ENCODE measurements at places on chromosomes 11 and 22.

- no peak for DNase-seq
These were observed 12.6 kb downstream of the TCIRG1 start for GRCh38 chr11:68051191-68052136.

GRCh38 chr22:37089434-37089833 is 20.1 kb downstream of the TMPRSS6 start:
- DNase-seq, result no peak

GRCh38 chr11:94017446-94017845 is 3.7 kb upstream of the HEPHL1 start:
- no peak for DNase-seq

DNA sequence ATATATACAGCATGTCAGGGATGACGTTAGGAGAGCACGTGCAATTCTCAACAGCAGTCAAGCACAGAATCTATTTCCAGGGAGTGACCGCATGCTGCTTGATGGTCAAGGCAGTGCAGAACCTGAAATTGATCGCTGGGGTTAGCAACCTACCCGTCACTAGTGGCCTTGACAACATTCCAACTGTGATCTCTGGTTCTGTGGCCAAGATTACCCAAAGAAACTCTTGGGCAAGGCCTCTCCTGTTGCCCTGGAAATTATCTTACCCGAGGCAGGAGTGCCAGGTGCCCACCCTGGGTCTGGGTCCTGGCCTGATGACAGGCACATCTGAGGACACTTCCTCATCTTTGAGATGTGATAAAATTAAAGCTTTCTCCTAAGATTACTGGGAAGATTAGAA is 2.2 kb downstream of the TM7SF2 start:
- peak; percentile 56 for DNase-seq

GRCh38 chr11:126607776-126608541 is 252.5 kb downstream of the ST3GAL4 start:
- no peak for DNase-seq

GRCh38 chr22:23910496-23911190 is 16.5 kb downstream of the MIF start:
- DNase-seq, result no peak

DNA sequence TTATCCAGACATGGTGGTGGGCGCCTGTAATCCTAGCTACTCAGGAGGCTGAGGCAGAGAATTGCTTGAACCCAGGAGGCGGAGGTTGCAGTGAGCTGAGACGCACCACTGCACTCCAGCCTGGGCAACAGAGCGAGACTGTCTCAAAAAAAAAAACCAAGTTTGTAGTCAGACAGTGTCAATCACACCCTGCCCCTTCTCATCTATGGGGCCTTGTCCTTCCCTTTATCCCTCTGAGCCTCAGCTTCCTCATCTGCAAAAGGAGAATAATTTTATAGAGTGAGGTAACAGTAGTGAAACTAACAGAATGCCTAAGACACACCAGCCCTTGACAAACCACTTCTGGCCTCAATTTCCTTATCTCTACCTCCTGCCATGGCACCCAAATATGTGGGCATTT is 10.7 kb downstream of the BCL9L start:
- DNase-seq, result peak; percentile 56

GRCh38 chr22:23279781-23280180 is 99.5 kb downstream of the BCR start:
- DNase-seq, result no peak

DNA sequence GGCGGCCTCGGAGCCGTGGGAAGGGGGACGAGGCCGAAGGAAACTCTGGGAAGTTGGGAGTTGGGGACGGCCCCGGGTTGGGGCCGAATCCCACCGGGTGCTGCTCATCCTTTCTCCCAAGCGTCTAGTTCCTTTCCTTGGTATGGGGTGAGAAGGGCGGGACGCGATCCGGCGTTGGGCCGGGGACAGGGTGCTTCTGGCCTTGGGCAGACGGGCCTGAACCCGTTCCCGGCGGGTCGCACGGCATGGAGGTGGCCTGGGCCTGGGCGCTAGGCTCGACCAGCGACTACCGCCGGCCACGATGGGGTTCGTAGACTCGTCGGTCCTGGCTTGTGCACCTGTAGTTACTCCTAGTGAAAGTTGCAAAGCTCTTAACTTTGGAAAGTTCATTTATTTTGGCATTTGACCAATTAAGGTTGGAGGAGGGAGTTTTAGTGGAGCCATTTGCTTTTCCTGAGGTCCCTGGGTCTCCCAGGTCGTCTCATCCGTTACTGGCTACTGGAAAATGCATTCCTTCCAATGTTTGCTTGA is 1.0 kb downstream of the SYT9 start:
- no peak for DNase-seq

GRCh38 chr22:25567251-25567675 is 2.8 kb downstream of the GRK3 start:
- peak; percentile 79 for DNase-seq

DNA sequence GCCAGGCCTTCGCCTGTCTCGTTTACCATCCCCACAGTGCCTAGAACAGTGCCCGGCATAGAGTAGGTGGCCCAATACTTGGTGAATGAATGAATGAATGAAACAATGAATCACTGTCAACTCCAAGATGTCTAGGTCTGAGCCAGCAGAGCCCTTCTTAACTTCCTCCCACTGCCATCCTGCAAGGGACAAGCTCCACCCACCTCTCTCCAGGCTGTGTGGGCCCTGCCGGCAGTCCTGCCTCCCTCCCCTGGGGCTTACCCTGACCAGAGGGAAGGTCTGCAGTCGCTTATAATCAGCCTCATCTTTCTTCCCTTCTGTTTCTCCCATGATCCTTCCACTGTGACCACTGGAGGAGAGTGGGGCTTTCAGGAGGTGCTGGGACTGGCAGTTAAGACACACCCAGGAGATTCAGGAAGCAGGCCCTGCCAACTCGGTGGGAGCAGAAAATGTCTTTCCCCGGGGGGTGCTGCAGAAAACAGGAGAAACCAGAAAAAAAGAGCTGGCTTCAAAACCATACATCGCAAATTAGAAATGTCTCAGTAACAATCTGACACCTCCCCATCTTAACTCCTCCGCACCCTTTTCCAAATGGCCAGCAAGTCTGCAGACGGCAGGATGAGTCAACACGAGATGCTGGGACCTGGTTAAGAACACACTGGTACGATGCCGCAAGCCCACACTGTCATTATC is 11.4 kb downstream of the DNAL4 start:
- DNase-seq, result peak; percentile 79

- peak; percentile 6 for DNase-seq
These were observed 85.5 kb downstream of the NELL1 start for GRCh38 chr11:20754933-20755332.

- peak; percentile 37 for DNase-seq
These were observed 43.6 kb downstream of the UVRAG start for GRCh38 chr11:75858613-75859012.

- no peak for DNase-seq
These were observed 28.6 kb downstream of the SNAP29 start for GRCh38 chr22:20887375-20887774.

GRCh38 chr11:73353422-73353821 is 22.8 kb upstream of the RELT start:
- DNase-seq, result peak; percentile 29

- no peak for DNase-seq
These were observed 43.9 kb downstream of the MIAT start for GRCh38 chr22:26701323-26701722.

GRCh38 chr11:102194257-102194656 is 84.0 kb downstream of the YAP1 start:
- no peak for DNase-seq

GRCh38 chr11:8258784-8259183 is 4.9 kb downstream of the LMO1 start:
- DNase-seq, result no peak

- peak; percentile 52 for DNase-seq
These were observed 90.4 kb downstream of the HIPK3 start for GRCh38 chr11:33347490-33348125.

DNA sequence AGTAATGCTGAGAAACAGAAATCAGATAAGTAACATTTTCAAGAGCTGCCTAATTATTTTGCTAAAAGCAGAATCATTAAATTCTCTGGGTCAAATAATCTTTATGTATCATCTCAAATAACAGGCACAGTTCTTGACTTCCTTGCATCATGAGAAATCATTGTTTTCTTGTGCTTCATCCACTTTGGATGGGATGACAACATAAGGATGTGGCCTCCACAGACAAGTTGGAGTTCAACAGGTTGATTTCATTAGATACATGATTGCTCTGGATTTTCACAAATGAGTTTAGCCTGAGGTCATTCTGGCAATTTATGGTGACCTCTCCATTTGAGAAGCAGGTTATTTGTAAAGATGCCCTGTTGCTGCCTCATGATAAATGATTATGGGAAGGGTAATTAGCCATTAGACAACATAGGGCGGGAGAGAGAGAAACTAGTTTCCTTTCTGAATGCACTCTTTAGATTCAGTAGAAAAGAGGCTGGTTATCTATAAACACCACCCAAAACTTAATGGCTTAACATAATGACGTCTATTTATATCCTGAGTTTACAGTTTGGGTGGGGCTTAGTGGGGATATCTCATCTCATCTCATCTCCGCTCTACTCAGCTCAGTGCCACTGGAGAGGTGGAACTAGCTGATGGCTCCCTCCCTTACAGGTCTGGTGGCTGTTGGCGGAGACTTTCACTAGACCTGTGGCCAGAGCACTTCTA is 35.0 kb upstream of the ADORA2A start:
- peak; percentile 67 for DNase-seq

DNA sequence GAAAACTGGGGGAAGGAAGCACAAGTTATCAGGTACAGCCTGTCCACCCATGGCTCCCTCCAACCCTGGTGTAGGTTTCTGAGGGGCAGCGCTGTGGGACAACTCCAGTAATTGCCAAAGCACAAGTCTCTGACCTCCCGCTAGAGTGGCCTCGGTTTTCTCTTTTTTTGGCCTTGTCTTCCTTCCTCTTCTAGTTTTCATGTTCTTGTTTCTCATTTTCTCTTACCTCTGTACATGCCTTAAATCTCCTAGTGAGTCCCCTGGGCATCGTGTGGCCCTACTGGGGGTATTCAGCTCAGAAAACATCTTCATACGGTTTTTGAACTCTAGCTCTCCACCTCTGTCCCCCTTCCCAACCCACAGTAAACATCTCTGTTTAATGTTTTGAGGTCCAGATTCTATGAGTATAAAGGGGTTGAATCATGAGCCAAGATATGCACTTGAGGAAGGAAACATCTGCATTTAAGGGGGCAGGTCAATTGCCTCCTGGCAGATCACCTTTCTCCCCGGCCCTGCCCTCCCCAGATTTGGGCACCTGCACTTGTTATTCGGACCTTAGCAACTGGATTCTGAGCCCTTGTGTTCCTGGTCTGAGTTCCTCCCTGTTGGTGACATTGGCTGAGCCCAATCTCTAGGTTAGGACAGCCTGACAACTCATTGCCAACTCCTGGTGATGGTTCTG is 8.4 kb upstream of the LMO2 start:
- no peak for DNase-seq

- DNase-seq, result peak; percentile 53
These were observed 131.2 kb downstream of the BUD13 start for GRCh38 chr11:116641561-116642045.

DNA sequence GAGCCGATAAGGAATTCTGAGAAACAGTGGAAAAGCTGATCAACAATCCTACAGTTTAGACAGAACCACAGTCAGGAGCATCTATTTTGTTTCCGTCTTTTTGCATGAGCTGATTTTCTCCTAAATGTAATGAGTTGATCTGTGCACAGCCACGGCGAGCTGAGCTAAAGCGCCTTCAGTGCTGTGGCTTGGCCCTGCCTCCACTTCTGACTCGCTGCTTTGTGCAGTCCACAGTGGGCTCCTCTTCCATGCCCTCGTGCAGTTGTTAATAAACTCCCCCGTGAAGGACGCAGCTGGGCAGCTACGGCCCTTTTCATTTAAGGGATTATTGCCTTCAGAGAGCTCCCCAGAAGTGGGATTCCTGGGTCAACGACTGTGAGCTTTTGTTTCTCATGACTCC is 39.4 kb downstream of the SCUBE1 start:
- no peak for DNase-seq

DNA sequence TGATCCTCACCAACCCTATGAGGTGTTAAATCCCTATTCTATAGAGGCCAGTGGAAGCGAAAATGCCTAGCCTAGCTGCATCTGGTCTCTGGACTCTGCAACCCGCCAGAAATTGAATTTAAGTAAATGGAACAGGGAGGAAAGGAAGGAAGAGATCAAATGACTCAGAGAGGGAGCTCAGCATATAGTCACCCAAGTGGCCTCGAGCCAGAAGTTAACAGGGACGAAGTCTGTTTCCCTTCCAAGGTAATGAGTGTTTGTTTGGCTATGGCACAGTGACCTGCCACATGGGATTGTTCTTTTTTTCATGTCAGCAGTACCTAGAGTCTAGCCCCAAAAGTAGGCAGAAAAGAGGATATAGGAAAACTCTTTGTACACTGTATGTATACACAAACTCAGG is 66.3 kb downstream of the PAK1 start:
- DNase-seq, result peak; percentile 13

DNA sequence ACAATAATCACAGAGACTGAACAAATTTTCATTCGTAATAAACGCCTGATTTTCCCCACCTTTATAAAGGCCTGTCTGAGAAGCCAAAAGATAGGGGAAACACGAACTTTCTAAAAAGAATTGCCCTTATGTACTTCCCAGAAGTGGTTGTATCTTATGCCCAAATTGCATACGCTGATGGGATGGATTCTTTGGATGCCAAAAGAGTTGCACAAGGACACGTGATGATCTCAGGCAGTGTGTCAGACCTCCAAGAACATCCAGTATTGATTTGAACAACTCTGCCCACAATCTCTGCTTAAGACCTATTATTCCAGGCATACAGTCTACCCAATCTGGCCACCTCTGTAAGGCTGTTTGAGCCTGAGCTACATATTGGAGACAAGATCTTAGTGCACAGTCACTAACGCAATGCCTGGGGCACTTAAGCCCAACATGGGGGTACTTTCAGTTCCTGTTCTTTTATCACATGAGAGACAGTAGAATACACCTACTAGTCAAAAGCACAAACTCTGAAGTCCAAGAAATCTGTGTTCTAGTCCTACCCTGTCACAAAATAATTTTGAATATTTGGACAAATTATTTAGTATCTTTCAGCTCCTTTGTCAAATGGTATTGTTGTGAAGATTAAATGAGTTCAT is 38.9 kb downstream of the OR10A6 start:
- no peak for DNase-seq

GRCh38 chr11:129846508-129847335 is 31.1 kb downstream of the TMEM45B start:
- peak; percentile 76 for DNase-seq

DNA sequence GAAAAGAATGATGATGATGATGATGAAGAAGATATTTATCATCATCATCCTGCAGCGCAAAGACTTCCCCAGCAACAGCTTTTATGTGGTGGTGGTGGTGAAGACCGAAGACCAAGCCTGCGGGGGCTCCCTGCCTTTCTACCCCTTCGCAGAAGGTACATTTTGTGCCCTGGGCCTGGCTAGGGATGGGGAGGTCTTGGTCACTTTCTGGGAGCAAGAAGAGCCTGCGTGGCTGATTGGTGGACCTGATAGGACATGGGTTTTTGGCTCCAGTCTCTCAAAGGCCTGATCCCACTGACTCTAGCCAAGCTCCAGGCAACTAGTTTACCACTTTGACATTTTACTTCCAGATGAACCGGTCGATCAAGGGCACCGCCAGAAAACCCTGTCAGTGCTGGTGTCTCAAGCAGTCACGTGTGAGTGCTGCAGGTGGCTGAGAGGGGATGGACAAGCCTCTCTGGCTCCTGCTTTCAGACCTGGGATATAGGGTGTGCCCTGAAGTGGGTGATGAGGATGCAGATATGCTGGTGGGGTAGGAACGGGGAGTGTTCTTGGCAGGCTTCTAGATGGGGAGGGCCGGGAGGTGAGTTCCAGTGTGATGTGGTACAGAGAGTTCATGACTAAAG is 5.3 kb downstream of the SIDT2 start:
- DNase-seq, result no peak

- peak; percentile 48 for DNase-seq
These were observed 3.9 kb upstream of the E2F8 start for GRCh38 chr11:19244621-19245020.

GRCh38 chr11:80632691-80633090 is 1191.9 kb upstream of the TENM4 start:
- DNase-seq, result no peak

All from hematopoietic multipotent progenitor cell treated with erythropoietin and hydrocortisone succinate and interleukin-3 and kit ligand, for 4 days (in vitro differentiated cells).